ENCODE measurements at places on chromosomes 2 and 18.

- DNase-seq = no peak
Observed at GRCh38 chr2:45466053-45466452, 145.0 kb downstream of the SRBD1 start.

DNA sequence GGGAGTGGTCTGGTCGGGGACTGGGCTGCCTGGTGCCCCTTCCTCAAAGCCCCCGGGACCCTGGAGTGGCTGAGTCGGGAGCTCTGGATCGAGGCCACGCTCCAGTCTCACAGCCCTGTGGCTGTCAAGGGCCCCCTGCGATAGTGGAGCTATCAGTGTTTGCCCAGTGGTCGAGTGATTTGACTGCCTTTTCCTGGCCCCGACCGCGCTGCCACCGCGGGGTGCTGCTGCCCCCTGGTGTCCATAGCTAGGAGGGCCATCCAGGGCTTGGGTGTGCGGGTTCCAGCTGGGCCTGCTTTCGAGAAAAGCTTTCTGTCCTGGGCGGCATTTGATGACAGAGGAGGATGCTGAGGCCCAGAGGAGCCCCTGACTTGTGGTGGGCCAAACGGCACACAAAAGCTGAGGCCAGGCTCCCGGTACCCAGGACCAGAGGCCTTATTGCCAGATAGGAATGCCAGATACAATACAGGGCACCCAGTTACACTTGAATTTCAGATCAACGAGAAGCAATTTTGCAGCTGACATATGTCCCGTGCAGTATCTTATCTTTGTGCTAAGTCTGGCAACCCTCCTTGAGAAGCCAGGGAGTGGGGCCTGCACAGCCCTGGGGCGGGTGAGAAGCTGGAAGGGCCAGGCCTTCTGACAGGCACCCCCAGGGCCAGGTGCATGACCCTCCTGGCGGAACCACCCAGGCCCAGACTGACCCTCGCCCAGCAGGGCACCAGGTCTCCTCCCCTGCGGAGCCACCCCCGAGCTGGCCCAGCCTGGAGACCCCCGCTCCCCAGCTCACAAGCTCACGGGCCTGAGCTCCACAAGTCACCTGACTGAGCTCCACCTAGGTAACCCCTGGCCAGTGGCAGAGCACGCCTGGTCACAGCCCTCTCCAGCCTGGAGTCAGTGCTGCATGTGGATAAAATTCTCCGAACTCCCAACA lies 13.0 kb downstream of the ODC1 start:
- peak; percentile 81 for DNase-seq

DNA sequence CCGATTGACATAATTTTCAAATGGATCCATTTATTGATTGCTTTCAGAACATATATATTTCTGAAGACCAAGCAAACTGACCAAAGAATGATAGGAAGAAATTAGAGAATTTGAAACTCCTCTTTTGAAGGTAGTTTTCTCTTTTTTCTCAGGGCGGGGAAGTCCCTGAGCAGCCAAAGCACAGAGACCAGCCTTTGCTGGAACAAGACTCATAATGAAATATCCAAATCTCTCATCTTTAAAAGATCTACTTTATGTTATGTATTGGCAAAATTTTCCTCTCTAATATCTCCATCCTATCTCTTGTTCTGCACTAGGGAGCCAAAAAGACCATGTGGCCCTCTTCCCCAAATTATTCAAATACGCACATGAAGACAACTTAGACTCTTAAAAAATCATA lies 379.0 kb upstream of the TCF4 start:
- no peak for DNase-seq

DNA sequence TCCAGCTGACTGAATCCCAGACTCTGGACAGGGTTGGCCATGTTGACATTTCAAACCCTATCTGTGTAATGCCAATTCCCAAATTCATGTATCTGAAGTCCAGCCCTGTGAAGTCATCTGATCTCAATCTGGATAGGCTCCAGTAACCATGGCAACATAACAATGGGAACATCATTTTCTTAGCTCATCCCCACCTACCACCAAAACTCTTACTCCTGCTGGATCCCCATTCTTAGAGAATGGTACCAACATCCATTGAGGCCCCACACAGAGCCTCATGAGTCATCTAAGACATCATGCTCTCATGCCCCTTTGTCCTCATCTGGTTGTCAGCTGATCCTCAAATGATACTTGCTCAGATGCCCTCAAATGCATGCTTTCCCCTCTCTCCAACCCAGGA lies 58.9 kb upstream of the TEX51 start:
- no peak for DNase-seq

- no peak for DNase-seq
Observed at GRCh38 chr2:174761837-174762236, 2.4 kb downstream of the CHRNA1 start.

GRCh38 chr2:192560326-192560725 lies 365.6 kb upstream of the TMEFF2 start:
- DNase-seq = no peak

GRCh38 chr18:21241301-21242048 lies 557 bp upstream of the GREB1L start:
- DNase-seq = peak; percentile 43

GRCh38 chr2:200843993-200844948 lies 20.2 kb downstream of the CLK1 start:
- DNase-seq = no peak

GRCh38 chr2:100264651-100265050 lies 57.6 kb downstream of the LONRF2 start:
- no peak for DNase-seq

GRCh38 chr2:233273120-233273519 lies 21.6 kb downstream of the ATG16L1 start:
- no peak for DNase-seq

DNA sequence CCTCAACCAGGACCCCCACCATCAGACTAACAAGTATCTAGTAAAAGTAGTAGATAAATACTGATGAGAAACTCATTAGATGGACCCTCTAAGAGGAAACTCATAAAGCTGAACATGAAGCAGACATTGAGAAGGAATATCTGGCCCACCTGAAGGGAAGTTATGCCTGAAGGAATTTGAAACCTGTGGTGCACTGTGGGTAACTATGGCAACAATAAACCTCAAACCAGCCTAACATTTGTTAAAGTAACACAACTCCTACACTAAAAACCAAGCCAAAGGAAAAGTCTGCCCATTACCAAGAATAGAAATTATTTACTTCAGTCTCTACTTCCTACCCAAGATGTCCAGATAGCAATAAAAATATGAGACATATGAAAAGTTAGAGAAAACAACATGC lies 43.4 kb downstream of the KIAA1328 start:
- DNase-seq = no peak

DNA sequence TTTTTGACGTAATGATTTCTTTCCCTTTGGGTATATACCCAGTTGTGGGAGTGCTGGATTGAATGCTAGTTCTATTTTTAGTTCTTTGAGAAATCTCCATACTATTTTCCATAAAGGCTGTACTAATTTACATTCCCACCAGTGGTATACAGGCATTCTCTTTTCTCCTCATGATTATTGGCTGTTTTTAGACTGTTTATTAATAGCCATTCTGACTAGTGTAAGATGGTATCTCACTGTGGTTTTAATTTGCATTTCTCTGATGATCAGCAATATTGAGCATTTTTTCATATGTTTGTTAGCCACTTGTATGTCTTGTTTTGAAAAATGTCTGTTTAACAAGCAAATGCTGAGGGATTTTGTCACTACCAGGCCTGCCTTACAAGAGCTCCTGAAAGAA lies 9.2 kb upstream of the CD28 start:
- no peak for DNase-seq

GRCh38 chr2:30179536-30179935 lies 32.7 kb downstream of the YPEL5 start:
- no peak for DNase-seq

GRCh38 chr2:47039913-47040562 lies 115.1 kb downstream of the STPG4 start:
- DNase-seq = no peak

DNA sequence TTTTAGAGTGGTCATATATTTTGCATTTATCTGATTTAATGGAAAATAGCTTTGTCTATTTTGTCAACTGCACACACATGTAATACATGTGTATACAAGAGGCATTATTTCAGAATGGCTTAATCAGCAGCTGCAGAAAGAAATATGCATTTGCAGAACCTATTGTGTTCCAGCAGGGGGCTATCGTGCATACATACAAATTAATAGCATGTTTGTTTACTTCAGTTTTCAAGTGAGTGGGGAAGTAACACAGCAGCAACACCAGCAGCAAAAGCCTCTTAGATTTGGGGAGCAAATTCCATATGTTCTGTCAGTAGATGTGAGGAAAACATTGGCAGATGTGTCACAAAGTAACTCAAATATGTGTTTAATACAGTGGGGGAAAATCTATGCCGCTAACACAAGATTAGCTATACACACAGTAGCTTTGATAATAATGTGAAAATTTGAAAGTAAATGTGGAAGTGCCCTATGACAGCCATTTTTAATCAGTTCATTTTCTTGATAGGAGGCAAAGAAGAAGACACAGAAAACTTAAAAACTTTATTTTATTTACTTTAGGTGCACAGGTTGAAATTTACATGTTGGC lies 218.1 kb downstream of the WDR7 start:
- DNase-seq = no peak

DNA sequence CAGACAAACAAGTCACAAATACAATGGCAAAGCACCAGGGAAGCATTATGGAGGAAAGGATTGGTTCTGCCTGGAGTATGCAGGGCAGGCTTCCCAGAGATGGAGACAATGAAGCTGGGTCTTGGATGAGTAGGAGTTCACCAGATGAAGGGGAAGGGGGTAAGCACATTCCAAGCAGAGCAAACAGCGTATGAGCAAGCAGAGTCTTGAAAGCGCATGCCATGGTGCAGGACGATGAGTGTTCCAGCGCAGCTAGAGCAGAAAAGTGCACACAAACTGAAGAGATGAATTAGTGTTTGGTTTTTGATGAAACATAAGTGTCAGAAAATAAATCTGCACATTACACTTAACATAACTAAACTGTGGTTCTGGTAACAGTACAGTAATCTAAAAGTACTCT lies 21.6 kb downstream of the MBD2 start:
- no peak for DNase-seq

GRCh38 chr18:28823506-28824182 lies 646.7 kb upstream of the CDH2 start:
- no peak for DNase-seq

GRCh38 chr2:39139511-39140237 lies 18.8 kb upstream of the SOS1 start:
- no peak for DNase-seq

DNA sequence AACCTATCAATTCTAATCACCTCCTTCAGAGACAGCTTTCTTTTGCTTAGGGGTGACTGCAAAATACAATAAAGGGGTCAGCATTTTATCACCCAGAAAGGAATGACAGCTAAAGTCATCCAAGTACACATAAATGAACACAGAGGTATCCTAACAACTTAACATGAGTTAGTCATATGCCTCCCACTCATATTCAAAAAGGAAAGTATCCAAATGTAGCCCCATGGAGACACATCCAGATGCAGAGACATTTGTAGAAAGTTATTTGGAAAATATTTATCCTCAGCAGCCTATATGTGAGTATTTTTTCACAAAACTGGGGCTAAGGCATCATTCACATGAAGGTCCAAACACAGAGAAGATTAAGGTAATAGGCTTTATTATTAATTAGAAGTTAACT lies 1579.7 kb upstream of the SLC39A10 start:
- DNase-seq = no peak

DNA sequence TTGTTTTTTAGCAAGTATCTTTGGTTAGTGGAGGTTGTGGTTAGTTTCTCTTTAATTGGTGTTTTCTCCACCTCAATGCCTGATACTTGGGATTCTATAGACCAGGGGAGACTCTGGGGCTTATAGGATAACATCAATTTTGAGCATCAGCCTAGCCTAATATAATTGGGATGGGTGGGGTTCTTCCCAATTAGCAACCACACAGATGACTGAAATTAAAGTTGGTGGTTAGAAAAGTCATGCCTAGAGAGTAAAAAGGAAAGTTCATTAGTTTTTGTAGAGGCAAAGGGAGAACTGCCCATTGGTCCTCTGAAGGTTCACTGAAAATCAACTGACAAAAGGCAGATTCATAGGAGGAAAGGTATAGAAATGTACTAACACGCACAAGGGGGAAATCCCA lies 843.3 kb downstream of the TSN start:
- no peak for DNase-seq

DNA sequence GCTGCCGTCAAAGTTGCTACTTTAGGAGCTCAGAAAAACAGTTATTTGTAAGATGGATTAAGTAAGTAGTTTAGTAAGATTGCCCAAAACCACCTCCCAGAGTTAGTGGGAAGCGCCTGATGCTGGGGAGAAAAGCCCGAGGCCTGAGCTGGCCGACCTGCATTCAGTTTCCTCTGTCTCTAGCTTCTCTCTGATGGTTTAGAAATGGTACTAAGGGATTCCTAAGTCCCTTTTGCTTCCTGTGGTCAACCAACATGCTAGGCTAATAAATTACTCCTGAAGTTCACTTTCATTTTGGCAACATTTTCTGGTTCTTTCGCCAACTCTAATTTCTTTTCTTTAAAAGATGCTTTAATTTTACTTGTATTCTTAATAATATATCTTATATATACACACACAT lies 60.1 kb downstream of the ASAP2 start:
- no peak for DNase-seq

GRCh38 chr2:110097506-110098220 lies 18.0 kb downstream of the MALL start:
- DNase-seq = no peak

DNA sequence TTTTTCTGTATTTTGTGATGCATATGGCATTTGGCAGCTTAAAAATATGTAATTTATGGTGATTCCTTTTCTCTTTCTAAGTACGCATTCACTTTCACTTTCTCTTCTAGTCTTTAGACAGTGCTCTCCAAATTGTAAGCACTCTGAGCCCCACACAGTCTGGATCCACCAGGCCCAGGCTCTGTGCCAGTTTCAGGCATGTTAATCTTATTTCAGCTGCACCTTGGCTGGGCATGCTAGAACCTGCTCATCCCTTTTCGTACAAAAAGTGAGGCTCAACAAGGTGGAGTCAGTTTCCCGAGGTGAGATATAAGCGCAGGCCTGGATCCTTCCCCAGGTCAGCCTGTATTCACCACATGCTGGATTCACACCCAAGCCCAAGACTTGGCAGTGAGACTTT lies 203.9 kb downstream of the MTX2 start:
- no peak for DNase-seq

- DNase-seq = no peak
Observed at GRCh38 chr2:232315049-232315922, 63.3 kb upstream of the ALPP start.

DNA sequence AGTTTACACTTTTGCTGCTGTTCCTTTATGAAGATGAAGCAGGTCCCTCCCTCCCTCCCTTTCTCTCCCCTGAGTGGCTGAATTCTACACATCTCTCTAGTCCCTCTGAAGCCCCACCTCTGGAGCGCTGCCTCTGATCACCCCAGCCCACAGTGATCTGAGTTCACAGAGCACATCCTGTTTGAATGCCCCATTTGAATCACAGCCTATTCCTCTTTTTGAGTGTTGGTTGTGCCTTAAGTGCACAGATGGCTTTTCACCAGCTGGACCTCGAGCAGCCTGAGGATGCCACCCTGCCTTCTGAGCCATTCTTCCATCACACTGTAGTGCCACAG lies 87.1 kb downstream of the ITGB1BP1 start:
- DNase-seq = no peak

DNA sequence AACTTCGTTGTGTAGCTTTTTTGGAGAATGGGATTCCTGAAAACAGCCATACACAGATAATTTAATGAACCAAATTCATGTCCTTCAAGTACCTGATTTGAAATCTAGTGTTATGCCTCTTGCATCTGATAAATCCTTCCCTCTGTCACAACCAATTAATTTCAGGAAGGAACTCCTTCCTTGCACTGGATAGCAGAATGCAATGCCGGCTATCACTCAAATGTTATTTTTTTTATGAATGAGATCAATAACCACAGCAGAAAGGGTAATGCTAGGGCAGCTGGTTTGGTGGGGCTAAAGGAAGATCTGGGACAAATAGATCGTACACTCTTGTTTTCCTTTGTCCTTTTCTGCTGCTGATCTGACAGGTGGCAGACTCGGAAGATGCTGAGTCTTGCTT lies 899.5 kb upstream of the GYPC start:
- no peak for DNase-seq
